ENCODE measurements at places on chromosomes 4 and X. TPM values are rescaled to one million over a fixed set of nuclear protein-coding genes. Genes with fewer than 3 reads are reported as not detected.

DNA sequence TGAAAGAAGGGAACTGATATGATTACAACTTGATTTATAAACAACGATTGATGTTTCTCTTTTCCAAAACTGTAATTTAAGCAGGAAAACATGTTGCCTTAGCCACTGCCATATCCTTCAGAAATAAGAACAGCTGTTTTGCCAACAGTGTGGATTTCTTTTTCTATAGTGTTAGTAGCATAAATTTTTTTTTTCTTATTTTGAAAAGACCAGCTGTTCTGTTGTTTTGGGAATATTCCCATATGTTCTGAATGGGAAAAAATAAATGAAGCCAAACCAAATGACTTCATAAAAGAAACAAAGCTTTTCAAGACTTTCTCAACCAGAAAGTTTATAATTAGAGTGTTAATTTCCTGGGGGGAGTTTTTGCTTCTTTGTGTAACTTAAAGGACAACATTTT lies 83.9 kb upstream of the ARHGAP24 start:
- DNase-seq: no peak

GRCh38 chr4:3318561-3319021 lies 25.8 kb downstream of the RGS12 start:
- DNase-seq: no peak

DNA sequence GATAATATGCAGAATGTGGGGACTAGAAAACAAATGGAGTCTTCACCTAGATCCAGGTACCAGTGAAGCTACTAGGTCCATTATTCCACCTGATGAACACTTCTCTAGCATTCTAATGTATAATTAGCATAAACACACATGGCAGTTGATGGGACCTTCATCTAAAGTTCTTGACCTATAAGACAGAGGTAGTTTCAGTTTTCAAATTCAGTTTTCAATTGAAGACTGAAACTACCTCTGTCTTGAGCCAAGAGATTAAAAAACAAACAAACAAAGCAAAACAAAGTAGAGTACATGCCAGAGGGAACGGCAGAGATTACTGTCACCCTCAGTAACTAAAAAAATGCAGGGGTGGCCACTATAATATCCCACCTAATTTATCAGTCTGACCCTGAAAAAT lies 199.9 kb upstream of the NEIL3 start:
- DNase-seq: no peak

DNA sequence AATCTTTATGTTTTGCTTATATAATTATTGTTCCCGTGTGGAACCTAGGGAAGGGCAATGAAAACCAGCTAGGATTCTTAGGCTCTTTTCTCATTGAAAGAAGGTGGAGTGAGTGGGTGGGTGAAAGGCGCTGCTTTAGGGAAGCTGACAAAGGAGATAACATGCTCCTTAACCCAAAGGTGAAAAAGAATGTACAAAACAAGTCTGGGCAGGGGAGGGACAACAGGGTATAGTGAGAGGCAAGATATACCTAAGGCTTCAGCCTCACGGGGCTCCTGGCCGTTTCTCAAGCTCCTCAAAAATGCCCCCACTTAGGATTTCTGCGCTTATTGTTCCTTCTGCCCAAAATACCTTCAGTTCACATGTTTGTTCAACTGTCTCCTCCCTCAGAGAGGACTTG lies 1.8 kb downstream of the SH2D1A start:
- no peak for DNase-seq

DNA sequence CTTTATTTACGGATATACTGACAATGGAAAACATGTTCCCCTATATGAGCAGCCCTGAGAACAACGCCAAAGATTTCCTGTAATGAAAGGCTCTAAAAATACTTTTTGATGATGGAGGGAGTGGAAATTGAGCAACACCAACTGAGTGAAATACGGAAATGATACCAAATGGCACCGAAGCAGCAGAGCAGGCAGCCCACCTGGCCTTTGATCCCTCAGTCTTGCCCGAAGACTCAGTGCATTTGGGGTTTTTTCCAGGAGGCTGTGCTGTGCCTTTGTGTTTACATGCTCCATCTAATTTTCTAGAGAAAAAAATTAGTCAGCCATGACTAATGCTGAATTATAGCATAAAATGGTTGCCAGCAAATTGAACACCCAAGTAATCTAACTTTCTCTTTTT lies 169.9 kb upstream of the RBPJ start:
- no peak for DNase-seq

DNA sequence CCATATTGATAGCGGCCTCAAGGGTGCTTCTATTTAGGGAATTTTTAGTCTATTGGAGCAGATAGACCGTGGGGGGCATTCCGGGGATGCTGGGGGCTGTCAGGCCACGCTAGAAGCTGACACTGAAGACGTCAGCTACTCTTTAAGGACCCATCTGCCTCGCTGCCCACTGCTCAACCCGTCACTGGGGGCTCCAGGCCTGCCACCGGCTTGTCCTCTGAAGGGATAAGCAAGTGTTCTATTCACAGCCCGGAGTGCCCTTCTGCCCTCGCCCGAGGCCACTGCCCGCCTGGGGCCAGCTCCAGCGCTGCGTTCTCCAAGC lies 679 bp upstream of the MSL3 start:
- no peak for DNase-seq

DNA sequence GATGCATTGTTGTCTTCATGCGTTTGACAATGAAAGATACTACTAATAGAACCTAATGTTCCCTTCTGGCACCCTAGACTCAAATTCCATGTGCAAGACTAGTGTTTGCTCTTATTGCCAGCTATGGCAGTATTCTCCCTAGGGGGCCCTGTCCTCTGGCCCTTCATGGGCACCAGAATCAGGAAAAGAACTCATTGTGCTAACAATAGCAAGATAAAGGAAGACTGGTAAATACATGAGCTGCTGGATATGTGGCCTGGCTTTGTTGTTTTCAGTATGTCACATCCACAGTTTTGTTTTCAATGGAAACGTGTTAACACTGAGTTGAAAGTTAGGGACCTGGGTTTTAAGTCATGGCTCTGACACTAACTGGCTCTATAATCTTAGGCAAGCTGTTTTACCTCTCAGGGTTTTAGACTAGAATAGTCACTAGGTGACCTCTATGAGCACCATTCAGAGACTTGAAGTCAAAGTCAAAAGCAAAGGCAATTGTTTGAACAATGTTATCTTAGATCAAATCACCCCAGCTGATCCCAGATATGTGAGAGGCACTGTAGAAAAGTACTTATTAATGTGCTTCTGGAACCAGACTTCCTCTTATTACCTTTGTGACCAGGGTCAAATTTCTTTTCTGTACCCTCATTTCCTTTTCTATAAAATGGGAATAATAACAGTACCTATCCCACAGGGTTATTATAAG lies 253.7 kb upstream of the DIAPH2 start:
- DNase-seq: no peak

DNA sequence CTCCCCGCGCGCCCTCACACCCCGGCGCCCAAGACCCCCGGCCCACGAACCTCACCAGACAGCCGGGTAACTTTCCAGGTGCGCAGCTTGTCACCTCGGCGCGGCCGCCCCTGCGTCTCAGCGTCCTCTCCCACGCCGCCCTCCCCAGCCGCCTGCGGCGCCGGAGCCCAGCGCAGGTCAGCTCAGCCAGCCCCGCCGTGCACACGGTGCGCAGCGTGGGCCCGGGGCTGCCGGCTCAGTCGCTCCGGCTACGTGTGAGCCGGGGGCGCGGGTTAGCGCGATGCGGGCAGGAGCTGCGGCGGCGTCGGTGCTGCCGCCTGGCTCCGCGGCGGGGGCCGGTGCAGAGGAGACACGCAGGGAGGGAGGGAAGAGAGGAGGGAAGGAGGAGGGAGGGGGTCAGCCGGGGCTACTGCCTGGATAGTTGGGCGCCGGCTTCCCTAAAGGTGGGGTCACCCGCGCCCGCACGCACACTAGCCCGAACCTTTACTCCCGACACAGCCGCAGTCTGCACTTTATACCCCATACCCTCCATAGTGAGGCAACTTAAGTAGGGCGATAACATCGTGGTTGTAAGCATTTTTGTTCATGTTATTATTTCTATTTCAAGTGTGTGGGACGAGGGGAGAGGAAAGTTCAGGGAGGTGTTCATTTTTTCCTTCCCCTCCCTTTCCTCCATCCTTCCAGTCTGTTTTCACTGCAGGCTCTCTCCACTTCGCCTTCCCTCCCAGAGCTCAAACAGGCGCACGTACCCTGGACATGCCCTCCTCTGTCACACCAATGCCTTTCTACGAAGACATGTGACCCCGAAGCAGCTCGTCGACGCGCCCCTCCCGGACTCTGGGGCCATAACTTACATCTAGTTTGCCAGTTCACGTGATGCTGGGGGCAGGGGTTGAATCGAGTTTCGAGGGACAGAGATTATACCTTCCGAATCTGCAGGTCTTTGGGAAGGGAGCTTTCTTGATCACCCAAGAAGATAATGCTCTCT lies at the start of gene PRKG2:
TSS of gene PRKG2 (minus strand) at position 342 of the 988 bp plus-strand sequence. CDS start 10,175 bp downstream, outside the sequence.
- DNase-seq: no peak

DNA sequence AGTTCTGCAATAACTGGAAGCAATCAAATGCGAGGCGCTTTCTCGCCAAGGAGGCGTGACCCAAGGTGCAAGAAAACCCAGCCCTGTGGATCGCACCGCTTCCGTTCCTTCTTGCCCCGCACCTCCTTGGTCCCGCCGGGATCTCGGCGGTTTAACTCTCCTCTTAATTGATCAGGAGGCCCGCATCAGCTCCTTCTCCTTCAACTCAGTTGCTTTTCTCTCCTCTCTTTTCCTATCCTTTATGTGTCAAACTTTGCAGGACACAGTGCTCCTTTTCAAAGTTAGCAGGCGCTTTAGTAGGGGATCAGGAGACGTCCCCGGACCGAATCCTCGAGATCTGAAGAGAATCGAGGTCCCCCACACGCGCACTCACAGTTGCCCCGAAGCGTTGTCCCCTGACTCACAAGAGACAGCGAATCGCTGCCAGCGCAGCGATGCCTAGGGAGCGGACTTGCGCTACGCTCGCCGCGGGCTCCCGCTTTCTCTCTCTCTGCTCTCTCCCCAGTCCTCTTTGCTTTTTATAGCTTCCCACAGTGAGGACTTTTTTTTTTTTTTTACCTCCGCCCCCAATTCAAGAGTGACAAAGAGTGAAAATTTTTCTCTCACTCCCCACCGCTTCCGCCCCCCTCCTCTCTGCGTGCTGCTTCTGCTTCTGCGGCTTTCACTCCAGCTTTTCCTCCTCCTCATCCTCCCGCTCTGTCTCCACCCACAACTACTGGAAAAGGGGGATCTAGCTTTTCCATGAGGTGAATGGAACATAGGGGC lies at the start of gene DKK2:
TSS of gene DKK2 (minus strand) at position 495 of the 765 bp plus-strand sequence. CDS start 722 bp downstream, outside the sequence.
- no peak for DNase-seq

- no peak for DNase-seq
These were observed 544.8 kb upstream of the ADGRL3 start for GRCh38 chr4:60655356-60655755.

GRCh38 chr4:11691236-11691635 lies 262.5 kb upstream of the HS3ST1 start:
- no peak for DNase-seq

DNA sequence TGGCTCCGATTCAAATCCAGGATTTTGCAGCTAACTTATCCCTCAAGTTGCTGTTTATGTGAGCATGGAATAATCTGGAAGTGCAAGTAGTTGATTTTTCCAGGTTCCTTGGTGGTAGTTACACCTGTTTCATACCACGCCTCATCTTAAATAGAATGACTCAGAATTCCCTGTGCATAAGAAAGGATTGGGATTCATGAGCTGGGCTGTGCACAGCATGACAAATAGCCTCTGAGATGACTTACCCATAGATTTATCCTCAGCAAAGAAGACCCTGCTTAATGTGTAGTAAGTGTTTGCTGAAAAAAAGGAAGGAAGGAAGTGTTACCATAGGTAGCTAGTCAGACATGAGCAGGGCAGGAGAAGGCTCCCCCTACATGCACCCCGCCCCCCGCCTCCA lies 777.7 kb upstream of the ADGRL3 start:
- no peak for DNase-seq

DNA sequence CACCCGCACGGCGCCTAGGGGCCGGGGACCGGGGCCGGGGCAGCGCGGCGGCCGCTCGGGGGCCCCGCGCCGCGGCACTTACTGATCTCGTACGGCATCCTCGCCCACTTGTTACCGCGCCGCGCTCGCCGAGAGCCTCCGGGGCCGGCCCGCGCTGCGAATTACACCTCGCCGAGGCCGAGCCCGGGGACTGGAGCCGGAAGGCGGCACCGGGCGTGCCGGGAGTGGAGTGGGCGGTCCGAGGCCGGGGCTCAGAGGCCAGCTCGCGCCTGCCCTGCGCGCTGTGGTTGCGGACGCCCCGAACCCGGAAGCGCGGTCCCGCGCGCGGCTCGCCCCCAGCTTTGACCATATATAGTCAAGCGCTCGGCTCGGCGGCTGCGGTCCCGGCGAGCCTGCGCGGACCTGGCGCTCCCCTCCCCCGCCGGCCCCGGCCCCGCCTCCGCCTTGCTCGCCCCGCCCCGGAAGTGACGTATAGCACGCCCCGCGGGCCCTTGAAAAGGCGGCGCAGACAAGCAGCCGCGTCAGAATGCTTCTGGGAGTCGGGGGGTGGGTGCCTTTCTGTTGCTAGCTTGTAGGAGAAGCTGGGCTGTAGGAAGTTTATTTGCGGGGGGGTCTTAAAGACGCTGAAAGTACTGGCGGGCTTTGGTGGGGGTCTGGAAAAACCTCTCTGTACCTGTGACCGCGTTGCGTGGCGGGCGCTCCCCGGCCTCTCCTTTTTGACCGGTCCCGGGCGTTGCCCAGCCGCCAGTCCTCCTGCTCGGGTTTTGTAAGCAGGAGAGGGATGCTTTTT lies at the start of gene WDR1:
TSS of gene WDR1 (minus strand) at position 231 of the 790 bp plus-strand sequence. CDS start at position 98, 133 bp downstream.
- DNase-seq: peak; percentile 72

DNA sequence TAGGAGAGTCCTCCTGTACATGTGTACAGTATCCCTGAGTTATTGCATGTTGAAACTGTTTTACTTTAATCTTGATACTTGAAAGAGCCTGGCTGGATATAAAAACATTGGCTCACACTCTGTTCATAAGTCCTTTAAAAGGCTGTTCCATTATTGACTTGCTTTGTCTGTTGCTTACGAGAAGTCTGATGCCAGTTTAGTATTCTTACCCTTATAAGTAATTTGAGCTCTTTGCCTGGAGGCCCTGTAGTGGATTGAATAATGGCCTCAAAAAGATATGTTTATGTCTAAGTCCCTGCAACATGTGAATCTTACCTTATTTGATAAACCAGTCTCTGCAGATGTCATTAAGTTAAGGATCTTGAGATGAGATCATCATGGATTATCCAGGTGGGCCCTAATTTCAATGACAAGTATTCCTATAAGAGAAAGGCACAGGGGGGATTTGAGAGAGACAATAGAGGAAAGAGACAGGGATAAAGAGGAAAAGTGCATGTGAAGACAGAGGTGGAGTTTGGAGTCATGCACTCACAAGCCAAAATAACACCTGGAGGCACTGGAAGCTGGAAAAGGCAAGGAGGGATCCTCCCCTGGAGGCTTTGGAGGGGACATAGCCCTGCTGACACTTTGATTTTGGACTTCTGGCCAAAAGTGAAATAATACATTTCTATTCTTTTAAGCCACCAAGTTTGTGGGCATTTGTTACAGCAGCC lies 98.1 kb downstream of the IRF2 start:
- no peak for DNase-seq

DNA sequence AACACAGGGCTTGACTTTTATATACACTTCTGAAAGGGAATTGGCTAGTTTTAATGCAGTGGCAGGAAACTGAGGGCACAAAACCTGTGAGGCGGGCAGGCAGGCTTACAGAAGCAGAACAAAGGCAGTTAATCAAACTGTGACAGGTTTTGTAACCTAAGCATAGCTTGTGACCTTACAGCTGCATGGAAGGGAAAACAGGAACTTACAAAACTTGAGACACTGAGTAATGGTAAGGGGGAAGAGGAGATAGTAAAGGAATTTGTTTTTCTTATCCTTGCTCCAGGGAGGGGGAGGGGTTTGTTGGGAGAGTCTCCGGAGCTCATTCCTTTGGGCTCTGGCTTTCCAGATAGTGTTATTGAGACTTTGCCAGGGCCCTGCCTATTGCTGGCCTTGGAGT lies 55.6 kb downstream of the SLITRK4 start:
- DNase-seq: no peak

Gene PFKFB1
- total RNA-seq: 23.8 TPM

Gene SPCS3
- 81.5 TPM for total RNA-seq

Gene PDHA1
- total RNA-seq: 92.1 TPM

Gene PPP1R2C
- not detected for total RNA-seq

Data from omental fat pad (tissue), 4 donors.